T-helper 17 cell (primary cell): ENCODE measurements at places on chromosomes 12 and 14. TPM values are rescaled to one million over a fixed set of nuclear protein-coding genes. Genes with fewer than 3 reads are reported as not detected.

DNA sequence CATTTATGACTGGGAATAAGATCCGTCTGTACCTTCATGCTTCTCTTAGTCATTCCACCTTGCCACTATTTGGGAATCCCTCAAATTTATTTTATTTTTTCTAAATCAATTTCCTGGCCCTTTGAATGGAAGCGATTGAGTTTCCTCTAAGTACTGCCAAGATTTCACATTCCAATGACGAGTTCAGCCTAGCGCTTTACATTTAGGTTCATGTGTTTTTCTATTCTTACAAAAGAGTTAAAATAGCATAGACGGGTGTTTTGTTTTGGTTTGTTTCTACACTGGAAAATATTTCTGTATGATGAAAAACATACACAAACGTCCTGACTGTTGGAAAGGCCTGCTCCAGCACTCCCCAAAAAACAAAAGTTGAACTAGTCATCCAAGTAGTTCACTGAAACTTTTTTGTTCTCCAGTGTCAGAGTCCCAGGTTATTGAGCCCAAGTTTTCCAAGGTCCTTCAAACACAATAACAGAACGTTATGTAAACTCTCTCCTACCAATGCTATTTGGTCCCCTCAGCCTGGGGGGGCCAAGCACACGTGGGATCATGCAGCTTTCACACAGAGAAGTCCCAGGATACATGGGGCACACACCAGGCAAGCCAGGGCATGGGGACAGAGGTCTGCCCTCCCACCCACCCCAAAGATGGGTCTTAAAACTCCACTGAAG is 74.8 kb upstream of the FOXN3 start:
- no peak for DNase-seq

- DNase-seq: no peak
These were observed 158.5 kb downstream of the ZFP36L1 start for GRCh38 chr14:68634332-68634731.

- DNase-seq: no peak
These were observed 398.9 kb upstream of the CCDC196 start for GRCh38 chr14:66087231-66087630.

DNA sequence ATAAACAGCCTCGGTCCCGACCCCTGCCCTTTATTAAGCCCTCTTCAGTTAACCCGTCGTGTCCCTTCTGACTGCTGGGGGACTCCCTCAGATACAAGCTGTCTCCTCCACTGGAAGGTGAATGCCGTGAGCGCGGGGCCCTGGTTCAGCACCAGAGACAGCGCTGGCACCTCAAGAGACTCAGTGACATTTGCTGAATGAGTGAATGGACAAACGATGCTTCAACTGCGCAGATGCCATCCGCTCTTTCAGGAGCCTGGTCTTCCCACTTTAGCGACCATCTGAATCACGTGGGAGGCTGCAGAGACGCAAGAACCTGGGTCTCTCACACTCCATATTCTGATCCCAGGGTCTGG is 92.6 kb upstream of the SFSWAP start:
- DNase-seq: no peak

GRCh38 chr12:28132398-28132797 is 57.9 kb upstream of the CCDC91 start:
- DNase-seq: no peak

DNA sequence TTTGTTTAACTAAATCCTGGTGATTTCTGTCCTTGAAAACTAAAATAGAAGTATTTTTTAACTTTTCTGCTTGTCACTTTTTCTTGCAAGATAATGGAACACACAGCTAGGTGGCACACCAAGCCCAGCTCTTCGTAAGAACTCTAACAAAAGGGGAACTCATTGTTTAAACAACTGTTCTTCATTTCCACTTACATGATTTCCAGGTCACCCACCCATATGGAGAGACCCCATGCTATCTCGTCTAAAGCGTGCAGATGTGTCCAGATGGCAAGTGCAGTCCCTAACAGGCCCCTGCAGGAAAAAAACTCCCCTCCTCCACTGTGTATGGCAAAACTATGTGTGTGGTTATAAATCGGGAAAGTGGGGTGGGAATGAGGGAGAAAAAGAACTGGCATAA is 43.3 kb upstream of the NT5DC3 start:
- DNase-seq: peak; percentile 25

DNA sequence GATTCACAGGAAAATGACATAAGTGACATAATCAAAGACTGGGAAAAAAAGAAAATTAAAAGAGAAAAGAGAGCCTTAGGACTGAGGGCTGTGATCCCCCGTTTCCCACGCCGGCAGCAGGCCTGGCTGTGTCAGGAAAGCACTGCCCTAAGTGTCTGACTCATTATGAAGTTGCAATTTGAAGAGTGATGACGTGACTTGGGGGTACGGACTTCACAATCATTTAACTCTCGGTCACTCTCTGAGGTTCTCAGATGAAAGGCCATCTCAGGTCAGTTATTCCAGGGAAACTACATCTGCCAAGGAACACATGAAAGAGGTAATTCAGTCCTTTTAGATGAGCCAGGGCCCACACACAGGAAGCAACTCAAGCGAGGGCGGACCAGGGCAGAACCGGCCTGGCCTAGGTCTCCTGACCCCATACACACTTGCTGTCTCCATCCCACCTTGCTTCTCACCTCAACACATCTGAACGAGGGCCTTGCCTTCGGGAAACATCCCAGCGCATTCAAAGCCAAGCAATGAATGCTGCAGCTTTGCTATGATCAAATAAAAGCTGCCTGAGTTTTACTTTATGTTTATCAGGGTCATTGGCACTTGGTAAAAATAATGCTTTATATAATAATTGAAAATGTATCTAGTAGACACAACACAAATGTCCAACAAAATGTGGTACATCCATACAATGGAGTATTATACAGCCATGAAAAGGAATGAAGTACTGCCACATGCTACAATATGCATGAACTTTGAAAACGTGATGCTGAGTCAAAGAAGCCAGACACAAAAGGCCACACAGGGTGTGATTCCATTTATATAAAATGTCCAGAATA is 2.7 kb downstream of the SSH1 start:
- no peak for DNase-seq

- DNase-seq: no peak
These were observed 288.4 kb downstream of the NUAK1 start for GRCh38 chr12:105850103-105850968.

The TMEM63C gene
- total RNA-seq: 1.1 TPM
